Left ventricle myocardium superior (tissue), 1 donor: ENCODE measurements at places on chromosomes 12 and 14.

DNA sequence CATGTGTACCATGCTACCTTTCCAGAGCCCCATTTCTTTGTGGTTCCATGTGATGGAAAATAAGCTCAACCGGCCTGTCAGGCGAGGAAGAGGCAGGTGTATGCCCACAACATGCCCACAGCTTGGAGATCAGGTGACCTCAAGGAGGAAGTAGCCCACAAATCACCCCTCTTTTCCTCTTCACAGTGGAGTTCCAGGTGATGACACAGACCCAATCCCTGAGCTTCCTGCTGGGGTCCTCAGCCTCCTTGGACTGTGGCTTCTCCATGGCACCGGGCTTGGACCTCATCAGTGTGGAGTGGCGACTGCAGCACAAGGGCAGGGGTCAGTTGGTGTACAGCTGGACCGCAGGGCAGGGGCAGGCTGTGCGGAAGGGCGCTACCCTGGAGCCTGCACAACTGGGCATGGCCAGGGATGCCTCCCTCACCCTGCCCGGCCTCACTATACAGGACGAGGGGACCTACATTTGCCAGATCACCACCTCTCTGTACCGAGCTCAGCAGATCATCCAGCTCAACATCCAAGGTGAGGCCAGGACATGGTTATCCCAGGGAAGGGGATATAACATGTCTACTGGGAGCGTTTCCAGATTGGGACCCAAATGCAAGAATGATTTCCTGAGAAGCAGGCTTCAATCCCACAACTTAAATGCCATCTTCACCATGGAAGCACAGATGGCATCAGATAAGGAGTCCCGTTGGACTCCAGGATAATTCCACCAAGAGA, 5.5 kb downstream of the TAPBPL start:
- DNase-seq = no peak

- DNase-seq = no peak
These were observed 37.3 kb upstream of the BCL11B start for GRCh38 chr14:99309220-99309766.

DNA sequence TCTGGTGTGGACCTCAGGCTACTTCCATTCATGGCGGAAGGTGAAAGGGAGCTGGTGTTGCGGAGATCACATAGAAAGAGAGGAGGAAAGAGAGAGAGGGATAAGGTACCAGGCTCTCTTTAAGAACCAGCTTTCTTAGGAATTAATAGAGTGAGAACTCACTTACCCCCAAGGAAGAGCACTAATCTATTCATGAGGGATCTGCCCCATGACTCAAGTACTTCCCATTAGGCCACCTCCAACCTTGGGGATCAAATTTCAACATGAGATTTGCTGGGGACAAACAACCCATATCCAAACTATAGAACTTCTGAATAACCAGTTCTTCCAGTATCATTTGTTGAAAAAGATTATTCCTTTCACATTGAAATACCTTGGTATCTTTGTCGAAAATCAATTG, 34.0 kb upstream of the C2CD5 start:
- DNase-seq = no peak

GRCh38 chr12:15446807-15447206, 124.5 kb downstream of the PTPRO start:
- no peak for DNase-seq

DNA sequence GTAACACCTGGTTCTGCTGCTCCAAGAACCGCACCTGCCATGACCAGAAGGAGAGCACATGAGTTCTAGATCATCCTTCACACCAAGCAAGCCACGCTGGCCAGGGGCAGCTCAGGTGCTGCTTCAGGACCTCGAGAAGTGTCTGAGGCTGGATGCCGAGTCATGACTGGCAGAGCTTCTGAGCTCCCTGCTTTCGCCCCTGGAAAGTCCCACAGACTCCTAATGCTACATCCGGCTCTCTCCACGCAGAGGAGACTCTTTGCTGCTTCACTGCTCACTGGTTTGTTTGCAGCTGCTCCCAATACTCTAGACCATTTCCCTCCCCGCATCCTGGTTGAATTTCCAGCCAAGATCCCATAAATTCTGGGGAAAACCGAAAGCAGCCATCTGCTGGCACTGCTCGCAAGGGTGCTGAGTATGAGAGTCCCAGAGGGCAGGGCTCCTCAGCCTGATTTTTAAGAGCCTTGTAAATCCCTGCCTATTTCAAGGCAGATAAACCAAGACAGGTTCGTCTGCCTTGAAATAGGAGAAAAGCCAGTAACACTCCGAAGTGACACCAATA, 1.4 kb downstream of the KRT2 start:
- DNase-seq = no peak

DNA sequence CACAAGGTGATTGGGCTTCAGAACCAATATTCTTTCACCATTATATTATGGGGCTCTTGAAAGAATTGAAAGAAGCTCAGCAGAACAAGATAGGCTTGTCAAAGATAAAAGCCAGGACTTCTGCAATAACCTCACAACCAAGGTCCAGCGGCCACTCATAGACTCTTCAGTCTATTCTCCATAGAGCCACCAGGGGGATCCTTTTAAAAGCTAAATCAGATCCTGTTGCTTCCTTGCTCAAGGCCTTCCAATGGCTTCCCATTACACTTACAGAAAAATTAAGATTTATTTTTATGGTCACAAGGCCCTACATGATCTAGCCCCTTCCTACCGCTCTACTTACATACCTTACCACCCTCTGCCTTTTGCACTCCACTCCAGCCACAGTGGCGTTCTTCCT, 169.6 kb downstream of the C12orf42 start:
- DNase-seq = no peak

DNA sequence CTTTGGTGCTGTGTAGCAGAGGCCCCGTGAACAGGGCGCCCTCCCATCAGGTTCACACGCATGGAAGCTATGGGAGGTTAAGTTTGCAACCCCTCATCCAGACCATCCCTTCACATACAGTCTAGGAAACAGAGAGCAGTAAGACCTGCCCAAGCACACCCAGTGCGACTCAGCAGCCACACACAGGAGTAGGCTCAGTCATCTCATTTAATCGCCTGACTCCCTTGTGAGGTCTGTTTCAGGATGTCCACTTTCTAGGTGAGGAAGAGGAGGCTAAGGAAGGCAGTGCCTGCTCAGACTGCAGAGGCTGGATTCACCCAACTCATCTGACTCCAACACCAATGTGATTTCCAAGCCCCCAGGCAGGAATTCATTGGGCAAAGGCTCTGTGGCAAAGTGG, 11.9 kb downstream of the BDKRB1 start:
- DNase-seq = no peak

- no peak for DNase-seq
These were observed 33.3 kb downstream of the WNK1 start for GRCh38 chr12:785706-786105.
